ENCODE measurements at places on chromosomes 2 and 18. TPM values are rescaled to one million over a fixed set of nuclear protein-coding genes. Genes with fewer than 3 reads are reported as not detected.

Gene RAB31
- total RNA-seq = 27.4 TPM

Gene MGAT5
- total RNA-seq = 75.5 TPM

Gene OSBPL6
- total RNA-seq = 1.5 TPM

Gene CNDP1
- 0.32 TPM for total RNA-seq

Gene AMMECR1L
- total RNA-seq = 18.7 TPM

Gene CACNB4
- total RNA-seq = 1.8 TPM

Gene SKOR2
- not detected for total RNA-seq

Gene FBLN7
- 2.2 TPM for total RNA-seq

Gene VIT
- not detected for total RNA-seq

Gene C2orf15
- 3.5 TPM for total RNA-seq

Gene CAPN10
- total RNA-seq = 34.0 TPM

Gene MYO1B
- 64.8 TPM for total RNA-seq

Gene BCL11A
- 40.7 TPM for total RNA-seq

Gene NEU2
- not detected for total RNA-seq

Gene DRC1
- total RNA-seq = not detected

Gene SALL3
- not detected for total RNA-seq

Gene LMAN1
- 42.7 TPM for total RNA-seq

Gene CRYBA2
- 6.1 TPM for total RNA-seq

Gene EFEMP1
- total RNA-seq = 9.5 TPM

Gene TXNDC2
- not detected for total RNA-seq

Gene CD207
- not detected for total RNA-seq

Gene MAB21L4
- 3.3 TPM for total RNA-seq

Gene M1AP
- 0.19 TPM for total RNA-seq

Gene LONRF2
- total RNA-seq = 0.41 TPM

Gene ORC4
- total RNA-seq = 41.6 TPM

Gene LINC00305
- total RNA-seq = not detected

Gene C2orf78
- not detected for total RNA-seq

Gene AGXT
- 0.22 TPM for total RNA-seq

Gene TDRD15
- not detected for total RNA-seq

Gene CTNNA2
- total RNA-seq = 1.1 TPM

Gene SP5
- 2.1 TPM for total RNA-seq

Gene TANC1
- 30.7 TPM for total RNA-seq

Gene INSIG2
- total RNA-seq = 14.6 TPM

Gene OSR1
- total RNA-seq = 8.1 TPM

Gene PROKR1
- 0.73 TPM for total RNA-seq

Gene CCDC141
- total RNA-seq = 7.4 TPM

Gene CCDC150
- total RNA-seq = 5.3 TPM

Gene NETO1
- total RNA-seq = not detected

Gene GPR45
- not detected for total RNA-seq

Gene TTC39C
- total RNA-seq = 13.2 TPM

Gene TUBB8B
- 0.55 TPM for total RNA-seq

Gene CHST9
- 0.82 TPM for total RNA-seq

Gene MIB1
- total RNA-seq = 33.1 TPM

Gene PXDN
- 52.4 TPM for total RNA-seq

All from mucosa of descending colon (tissue), 3 donors.